Right atrium auricular region (tissue), 2 donors: ENCODE measurements at places on chromosomes 12 and 14. TPM values are rescaled to one million over a fixed set of nuclear protein-coding genes. Genes with fewer than 3 reads are reported as not detected.

DNA sequence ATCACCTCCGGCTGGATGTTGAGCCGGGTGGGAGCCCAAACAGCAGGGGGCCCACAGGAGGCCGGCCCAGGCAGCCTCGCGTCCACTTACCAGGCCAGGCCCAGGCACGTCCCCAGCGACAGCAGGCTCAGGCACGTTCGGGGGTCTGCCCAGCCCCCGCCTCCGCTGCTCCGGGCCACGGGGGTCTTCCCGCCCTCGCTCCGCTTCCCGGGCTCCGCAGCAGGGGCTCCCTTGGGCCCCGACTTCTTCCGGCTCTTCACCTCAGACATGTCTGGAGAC lies 216 bp downstream of the IKBIP start:
- H3K36me3 ChIP-seq: no peaks in the 10 kb centered on the region
- H3K27me3 ChIP-seq: no peaks in the 10 kb centered on the region
- H3K27ac ChIP-seq: peak overlapping the region; percentile 88
- H3K4me3 ChIP-seq: peak overlapping the region; percentile 93

PIANP gene
- not detected for total RNA-seq

GRCh38 chr12:20339060-20339459 lies 29.3 kb upstream of the PDE3A start:
- no peak overlapping the region for H3K27ac ChIP-seq
- no peaks in the 10 kb centered on the region for H3K4me1 ChIP-seq
- H3K27me3 ChIP-seq: no peaks in the 10 kb centered on the region
- no peak for DNase-seq

DNA sequence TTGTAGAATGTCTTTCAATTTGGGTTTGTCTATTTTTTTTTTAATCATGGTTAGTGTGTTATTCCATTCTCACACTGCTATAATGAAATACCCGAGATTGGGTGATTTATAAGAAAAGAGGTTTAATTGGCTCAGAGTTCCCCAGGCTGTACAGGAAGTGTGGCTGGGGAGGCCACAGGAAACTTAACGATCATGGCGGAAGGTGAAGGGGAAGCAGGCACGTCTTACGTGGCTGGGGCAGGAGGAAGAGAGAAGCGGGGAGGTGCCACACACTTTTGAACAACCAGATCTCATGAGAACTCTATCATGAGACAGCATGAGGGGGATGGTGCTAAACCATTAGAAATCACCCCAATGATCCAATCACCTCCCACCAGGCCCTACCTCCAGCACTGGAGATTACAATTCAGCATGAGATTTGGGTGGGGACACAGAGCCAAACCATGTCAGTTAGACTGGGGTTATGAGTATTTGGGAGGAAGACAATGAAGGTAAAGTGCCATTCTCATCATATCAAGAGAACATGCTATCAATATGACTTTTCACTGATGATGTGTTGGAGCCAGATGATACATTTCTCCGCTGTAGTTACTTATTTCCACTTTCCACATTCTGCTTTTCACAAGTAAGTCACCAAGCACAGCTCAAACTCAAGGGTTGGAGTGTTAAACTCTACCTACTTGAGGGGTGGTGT lies 45.8 kb downstream of the AP5M1 start:
- DNase-seq: no peak
- no peaks in the 10 kb centered on the region for H3K4me1 ChIP-seq
- no peak overlapping the region for H3K27ac ChIP-seq
- no peak overlapping the region for H3K4me3 ChIP-seq
- H3K27me3 ChIP-seq: no peaks in the 10 kb centered on the region

SRRM4 gene
- total RNA-seq: not detected

DNA sequence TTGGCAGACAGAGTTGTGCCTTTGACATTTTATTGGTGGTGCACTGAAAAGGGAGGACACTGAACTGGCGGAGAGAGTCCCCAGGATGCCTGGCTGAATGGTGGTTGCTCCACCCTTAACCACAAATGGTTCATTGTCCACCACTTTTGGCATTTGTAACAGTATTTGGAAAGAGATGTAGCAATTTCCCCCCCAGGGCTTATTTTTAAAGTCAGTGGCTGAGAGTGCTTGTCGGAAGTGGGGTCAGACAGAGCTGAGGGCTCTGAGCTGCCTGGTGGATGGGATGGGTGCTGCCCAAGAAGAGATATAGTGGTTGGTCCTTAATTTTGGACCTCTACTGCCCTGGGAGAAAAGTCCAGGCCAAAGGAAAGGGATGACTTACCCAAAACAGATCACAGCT lies 31.5 kb upstream of the FGF6 start:
- H3K27me3 ChIP-seq: no peaks in the 10 kb centered on the region
- no peak overlapping the region for H3K27ac ChIP-seq
- DNase-seq: no peak
- H3K4me1 ChIP-seq: no peaks in the 10 kb centered on the region
- H3K4me3 ChIP-seq: no peak overlapping the region
- no peaks in the 10 kb centered on the region for H3K36me3 ChIP-seq

- H3K4me1 ChIP-seq: peaks cover 10% of the 10 kb centered on the region
- peak; percentile 60 for DNase-seq
- H3K4me3 ChIP-seq: no peak overlapping the region
- H3K27ac ChIP-seq: no peak overlapping the region
Observed at GRCh38 chr12:116969615-116970585, 59.1 kb downstream of the FBXW8 start.

GNB3 gene
- total RNA-seq: 1.5 TPM

DNA sequence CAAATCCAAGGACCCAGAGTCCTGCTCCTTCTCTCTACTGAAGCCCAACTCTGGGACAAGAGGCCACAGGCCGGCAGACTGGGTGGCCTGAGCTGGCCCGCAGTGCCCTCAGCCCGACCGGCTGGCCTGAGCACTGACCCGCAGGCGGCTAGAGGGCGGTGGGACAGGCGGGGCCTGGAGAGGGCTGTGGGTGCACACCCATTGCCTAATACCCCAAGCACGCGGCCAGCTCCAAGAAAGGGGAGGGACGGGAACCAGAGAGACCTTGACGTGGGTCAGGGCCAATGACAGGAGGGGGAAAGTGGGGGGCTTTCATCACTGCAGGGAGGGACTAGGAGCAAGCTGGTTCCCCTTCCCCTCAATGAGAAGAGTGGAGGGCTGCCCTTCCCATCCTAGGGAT lies 2.0 kb upstream of the WNT10B start:
- peaks cover 4% of the 10 kb centered on the region for H3K27me3 ChIP-seq
- no peaks in the 10 kb centered on the region for H3K36me3 ChIP-seq
- H3K4me3 ChIP-seq: no peak overlapping the region
- DNase-seq: peak; percentile 83
- H3K4me1 ChIP-seq: no peaks in the 10 kb centered on the region

DNA sequence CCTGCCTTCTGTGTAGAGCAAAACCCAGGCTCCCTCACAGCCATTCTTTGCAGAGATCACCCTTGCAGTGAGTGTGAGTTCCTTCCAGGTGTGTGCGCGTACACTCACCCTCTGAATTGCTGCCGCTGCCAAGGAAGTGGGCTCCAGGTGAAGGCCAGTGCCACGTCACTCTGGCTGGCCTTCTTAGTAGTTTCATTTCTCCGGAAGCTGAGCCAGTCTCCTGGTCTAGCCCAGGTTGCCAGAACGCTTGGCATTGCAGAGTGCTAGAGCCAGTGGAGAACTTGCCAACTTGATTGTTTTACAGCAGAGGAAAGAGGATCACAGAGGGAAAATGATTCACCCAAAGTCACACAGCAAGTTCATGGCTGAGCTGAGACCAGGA lies 11.0 kb downstream of the CBLN3 start:
- H3K4me3 ChIP-seq: no peak overlapping the region
- no peaks in the 10 kb centered on the region for H3K27me3 ChIP-seq
- no peak overlapping the region for H3K27ac ChIP-seq
- no peaks in the 10 kb centered on the region for H3K4me1 ChIP-seq
- no peaks in the 10 kb centered on the region for H3K36me3 ChIP-seq

GRCh38 chr12:1503281-1503711 lies 91.1 kb downstream of the FBXL14 start:
- no peaks in the 10 kb centered on the region for H3K4me1 ChIP-seq
- no peaks in the 10 kb centered on the region for H3K27me3 ChIP-seq
- H3K27ac ChIP-seq: no peak overlapping the region
- no peak overlapping the region for H3K4me3 ChIP-seq
- no peak for DNase-seq

EEF1AKMT3 gene
- total RNA-seq: 1.9 TPM

DNA sequence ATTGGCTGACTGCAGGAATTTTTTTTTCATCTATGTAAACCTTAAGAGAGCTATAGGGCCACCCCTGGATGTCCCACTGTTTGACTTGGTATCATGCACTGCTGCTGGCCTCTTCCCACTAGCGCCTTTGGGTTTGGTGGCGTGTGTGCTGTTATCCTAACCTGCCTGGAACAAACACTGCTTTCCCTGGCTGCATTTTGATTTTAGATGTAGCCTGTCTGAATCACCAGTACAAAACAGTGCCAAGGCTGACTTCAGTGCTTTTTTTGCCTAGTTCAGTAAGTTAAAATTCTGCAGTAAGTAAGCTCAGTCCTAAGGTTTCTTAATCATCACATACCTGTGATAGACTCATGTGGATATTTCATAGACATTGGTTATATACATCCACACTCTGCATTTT lies 99.2 kb downstream of the EML1 start:
- H3K4me3 ChIP-seq: no peak overlapping the region
- H3K36me3 ChIP-seq: peaks cover 5% of the 10 kb centered on the region
- H3K27ac ChIP-seq: no peak overlapping the region
- no peaks in the 10 kb centered on the region for H3K4me1 ChIP-seq

- H3K27me3 ChIP-seq: no peaks in the 10 kb centered on the region
- peak; percentile 81 for DNase-seq
- H3K4me3 ChIP-seq: peak within 1 kb of the TSS; percentile 60
- no peaks in the 10 kb centered on the region for H3K36me3 ChIP-seq
Observed at GRCh38 chr12:26124446-26125399, at the start of gene BHLHE41. Gene BHLHE41, minus strand, starts transcription at chr12:26125037. Its CDS starts 258 bp downstream, at chr12:26124779.

DNAI7 gene
- total RNA-seq: 1.5 TPM

DNA sequence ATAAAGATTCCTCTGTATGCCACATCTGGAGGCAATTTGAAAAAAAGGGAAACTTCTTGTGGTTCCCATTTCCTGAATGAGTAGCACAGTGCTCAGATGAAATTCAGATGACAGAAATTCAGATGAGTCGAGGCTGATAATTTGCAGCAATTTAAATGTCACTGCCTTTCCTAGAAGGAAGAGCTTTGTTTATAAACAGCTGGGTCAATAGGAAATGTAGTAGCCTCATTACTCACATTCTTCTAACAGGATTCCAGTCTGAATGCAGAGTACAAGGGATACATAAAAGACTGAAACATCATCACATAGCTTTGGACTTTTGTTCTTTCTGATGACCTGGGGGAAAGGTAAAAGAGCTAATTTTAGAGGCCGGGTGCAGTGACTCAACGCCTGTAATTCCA lies 11.3 kb upstream of the DACT1 start:
- no peak for DNase-seq
- no peak overlapping the region for H3K27ac ChIP-seq
- H3K4me1 ChIP-seq: no peaks in the 10 kb centered on the region
- H3K27me3 ChIP-seq: no peaks in the 10 kb centered on the region

- H3K36me3 ChIP-seq: no peaks in the 10 kb centered on the region
- DNase-seq: no peak
- H3K4me1 ChIP-seq: no peaks in the 10 kb centered on the region
- no peak overlapping the region for H3K4me3 ChIP-seq
- H3K27me3 ChIP-seq: no peaks in the 10 kb centered on the region
- no peak overlapping the region for H3K27ac ChIP-seq
Observed at GRCh38 chr12:119301379-119301778, 33.1 kb upstream of the CCDC60 start.

- H3K36me3 ChIP-seq: no peaks in the 10 kb centered on the region
- DNase-seq: no peak
- no peaks in the 10 kb centered on the region for H3K4me1 ChIP-seq
- H3K27me3 ChIP-seq: no peaks in the 10 kb centered on the region
- H3K27ac ChIP-seq: no peak overlapping the region
- H3K4me3 ChIP-seq: no peak overlapping the region
Observed at GRCh38 chr14:100888789-100889315, 14.7 kb downstream of the RTL1 start.

VASH1 gene
- total RNA-seq: 14.3 TPM

GRCh38 chr12:19726122-19726521 lies 286.8 kb downstream of the AEBP2 start:
- no peaks in the 10 kb centered on the region for H3K36me3 ChIP-seq
- no peak overlapping the region for H3K27ac ChIP-seq
- DNase-seq: no peak
- no peaks in the 10 kb centered on the region for H3K27me3 ChIP-seq
- no peak overlapping the region for H3K4me3 ChIP-seq
- H3K4me1 ChIP-seq: no peaks in the 10 kb centered on the region

DNA sequence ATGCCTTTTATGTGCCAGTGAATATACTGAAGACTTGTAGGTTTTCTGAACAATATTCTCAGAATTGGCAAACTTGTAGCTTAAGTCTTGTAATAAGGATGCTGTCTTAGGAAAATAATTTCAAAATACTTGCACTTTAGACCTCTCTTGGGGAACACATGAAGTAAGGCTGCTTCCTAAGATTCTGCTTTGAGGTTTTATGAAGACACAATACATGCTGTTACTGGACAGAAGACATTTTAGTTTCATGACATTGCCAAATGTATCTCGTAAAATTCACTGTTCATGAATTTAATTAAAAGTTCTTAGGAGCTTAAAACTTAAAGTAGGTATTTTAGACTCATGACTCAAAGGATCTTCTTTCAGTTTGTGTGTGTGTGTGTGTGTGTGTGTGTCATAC lies 80.7 kb downstream of the RAD51B start:
- no peaks in the 10 kb centered on the region for H3K4me1 ChIP-seq
- no peak for DNase-seq
- no peaks in the 10 kb centered on the region for H3K27me3 ChIP-seq
- H3K4me3 ChIP-seq: no peak overlapping the region
- H3K27ac ChIP-seq: no peak overlapping the region

RHEBL1 gene
- total RNA-seq: 0.35 TPM

P3H3 gene
- total RNA-seq: 7.0 TPM

DNA sequence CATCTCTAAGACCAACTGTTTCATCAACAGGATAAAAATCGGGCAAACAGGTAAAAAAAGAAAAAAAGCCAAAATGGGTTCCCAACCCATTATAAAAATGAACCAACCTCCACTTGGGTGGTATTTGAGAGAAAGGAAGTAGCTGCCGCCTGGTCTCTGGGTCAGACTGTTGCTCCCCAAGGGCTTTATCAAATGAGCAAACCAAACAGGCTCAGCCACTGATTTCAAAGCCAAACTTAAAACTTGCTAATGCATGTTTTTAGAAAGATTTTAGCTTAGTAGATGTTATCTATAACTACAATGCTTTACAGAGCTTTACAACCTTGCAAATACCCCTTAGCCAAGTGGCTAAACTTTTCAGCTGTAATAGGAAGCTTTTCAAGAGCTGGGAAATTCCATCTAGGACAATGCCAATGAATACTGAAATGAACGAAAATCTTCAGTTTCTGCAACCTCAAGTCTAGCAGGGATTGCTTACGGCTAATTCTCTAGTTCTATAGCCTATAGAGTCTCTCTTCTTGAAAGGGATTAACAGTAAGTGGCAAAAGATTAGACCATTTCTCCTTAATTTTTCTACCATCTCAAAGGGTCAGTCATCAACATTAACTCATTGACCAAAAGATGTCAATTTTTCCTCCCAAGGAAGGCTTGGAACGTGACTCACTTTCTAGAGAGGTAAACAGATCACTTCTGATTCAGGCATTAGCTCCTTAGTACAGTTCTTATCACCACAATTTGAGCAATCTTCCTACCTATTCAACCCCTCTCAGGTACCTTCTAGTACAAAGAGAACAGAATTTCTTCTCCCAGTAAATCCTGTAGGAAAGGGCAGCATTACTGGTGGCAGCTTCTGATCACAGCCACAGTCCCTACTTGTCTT lies 4.2 kb downstream of the PPM1H start:
- H3K36me3 ChIP-seq: no peaks in the 10 kb centered on the region
- H3K4me3 ChIP-seq: no peak overlapping the region
- H3K4me1 ChIP-seq: no peaks in the 10 kb centered on the region
- H3K27me3 ChIP-seq: no peaks in the 10 kb centered on the region
- no peak for DNase-seq

- H3K36me3 ChIP-seq: no peaks in the 10 kb centered on the region
- H3K27me3 ChIP-seq: no peaks in the 10 kb centered on the region
- DNase-seq: no peak
- no peak overlapping the region for H3K4me3 ChIP-seq
Observed at GRCh38 chr12:8678661-8679111, 16.1 kb upstream of the MFAP5 start.
